ENCODE measurements at places on chromosomes 1 and 21.

- no peak for DNase-seq
Measured at GRCh38 chr1:234897390-234897749, 231.3 kb downstream of the TOMM20 start.

DNA sequence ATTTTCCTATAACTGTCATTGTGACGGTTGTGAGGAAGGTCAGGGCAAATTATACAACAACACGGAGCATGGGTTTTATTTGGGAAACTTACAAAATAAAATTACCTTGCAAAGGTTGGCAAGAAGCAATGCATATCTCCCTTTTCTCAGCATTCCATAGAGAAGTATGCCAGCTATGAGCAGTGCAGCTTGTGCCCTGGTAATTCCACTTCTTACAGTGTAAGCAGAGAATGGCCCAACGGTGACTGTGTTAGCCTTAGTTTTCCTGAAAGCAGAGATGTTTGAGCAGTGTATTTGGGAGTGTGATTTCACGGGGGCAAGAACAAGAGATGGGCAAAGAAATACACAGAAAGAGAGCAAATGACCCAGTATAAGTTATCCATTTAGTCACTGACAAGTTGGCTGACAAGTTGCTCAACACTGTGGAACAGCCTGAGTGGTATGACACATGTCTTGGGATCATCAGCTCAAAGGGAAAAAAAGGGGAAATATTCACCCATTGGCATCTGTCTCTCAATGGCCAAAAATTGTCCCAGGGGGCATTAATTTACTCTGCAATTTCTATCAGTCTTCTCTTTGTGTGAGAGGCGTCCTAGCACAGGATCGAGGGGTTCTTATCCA, 210.9 kb upstream of the NRIP1 start:
- no peak for DNase-seq

- no peak for DNase-seq
Measured at GRCh38 chr1:175116210-175116798, 48.7 kb downstream of the TNN start.

- no peak for DNase-seq
Measured at GRCh38 chr1:209319549-209319948, 264.0 kb upstream of the CAMK1G start.

DNA sequence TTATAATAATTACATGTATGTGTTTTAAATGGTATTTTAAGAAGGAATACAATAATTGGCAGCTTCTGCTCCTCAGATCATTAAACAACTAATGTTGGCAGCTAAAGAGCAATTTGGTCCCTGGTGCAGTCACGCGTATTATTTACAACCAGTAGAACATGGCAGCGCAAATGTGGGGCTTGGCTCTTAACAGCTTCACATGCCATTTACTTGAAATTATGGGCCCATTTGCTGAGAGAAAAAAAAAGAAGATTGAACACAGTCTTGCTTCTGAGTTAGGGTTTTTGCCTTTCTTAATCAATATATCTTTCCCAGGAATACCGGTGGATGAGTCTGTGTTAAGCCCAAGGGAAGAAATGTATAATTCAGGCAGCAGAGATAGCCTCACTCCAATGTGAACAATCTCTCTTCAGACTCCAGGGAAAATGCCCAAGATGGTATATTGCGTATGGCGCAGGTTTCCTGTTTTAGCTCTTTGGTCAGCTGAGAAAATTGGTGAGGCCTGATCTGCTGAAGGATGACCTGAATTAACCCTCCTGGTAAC, 174.5 kb downstream of the DISC1 start:
- no peak for DNase-seq

DNA sequence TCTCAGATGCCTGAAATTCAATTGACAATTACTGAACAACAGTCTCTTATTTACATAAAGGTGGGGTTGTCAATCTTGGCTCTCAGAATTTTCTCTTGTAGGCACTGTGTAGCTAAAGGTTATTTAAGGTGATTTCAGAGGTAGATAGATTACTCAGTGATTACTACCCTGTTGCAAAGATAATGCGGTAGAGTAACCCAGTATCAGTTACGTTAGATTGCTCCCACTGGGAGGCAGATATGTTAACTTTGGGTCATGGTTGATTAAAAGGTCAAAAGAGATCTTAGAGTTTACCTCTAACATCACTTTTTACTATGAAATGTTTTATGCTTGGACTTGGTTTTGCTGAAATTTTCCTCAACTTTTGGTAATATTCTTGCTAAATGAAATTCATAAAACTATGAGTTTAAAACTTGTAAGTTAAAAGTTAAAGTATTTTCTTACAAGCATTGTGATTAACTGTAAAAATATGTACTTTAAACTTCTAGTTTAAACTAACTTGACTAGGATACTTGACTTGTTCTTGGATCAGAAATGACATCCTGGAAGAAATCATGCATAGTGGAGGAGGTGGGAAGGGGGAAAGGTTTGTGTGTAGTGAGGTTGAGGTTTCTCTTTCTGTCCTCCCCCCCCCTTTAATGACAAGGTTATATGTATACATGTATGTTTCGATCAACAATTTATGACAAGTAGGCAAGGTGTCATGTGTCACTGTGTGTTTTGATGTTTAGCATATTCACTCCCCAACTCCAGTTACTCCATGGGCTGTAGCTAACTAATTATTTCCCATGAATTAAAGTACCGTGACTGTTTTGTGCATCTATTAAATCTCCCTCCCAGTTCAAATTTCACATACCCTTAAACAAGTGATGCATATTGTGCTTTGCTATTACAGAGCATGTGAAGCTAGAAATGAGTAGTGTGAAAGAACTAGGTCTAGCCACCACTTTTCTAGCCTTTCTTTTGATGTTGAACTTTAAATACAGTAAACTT, 2.9 kb downstream of the LAMC1 start:
- DNase-seq: no peak

DNA sequence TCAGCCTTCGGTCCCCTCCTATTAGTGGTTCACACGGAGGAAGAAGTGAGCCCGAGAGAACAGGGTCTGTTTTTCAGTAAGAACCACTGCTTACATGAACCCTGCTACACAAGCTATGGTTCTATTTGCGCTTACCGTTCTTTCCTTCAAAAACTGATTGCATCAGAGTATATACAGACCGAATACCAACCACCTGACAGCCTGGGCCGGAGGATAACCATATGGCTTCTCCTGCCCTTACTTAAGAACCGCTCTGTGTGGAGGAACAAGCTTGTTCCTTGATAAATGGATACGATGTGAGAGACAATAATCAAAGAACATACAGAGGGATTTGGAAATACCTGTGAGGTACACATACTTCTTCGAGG, 1.1 kb upstream of the KCNT2 start:
- DNase-seq: no peak

DNA sequence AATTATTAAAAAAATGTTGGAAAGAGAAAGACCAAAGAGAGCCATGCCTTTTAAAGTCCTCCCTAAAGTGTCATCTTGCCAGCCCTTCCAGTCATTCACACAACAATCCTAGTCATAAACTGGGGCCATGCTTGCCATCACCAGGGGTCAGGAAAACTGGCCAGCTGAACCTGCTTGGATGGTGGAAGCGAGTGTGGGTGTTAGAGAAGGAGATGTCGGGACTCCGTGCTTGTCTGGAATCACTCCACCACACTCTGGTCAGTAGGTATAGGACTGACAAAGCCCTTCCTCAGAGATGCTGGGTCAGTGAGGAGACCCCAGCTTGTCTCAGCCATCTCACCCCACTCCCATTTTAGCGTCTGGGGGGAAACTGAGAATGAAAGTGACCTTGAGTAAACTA, 3.3 kb upstream of the HAPLN2 start:
- DNase-seq: no peak

GRCh38 chr1:115499253-115499652, 142.5 kb upstream of the VANGL1 start:
- DNase-seq: no peak

GRCh38 chr1:81712425-81712824, 88.3 kb upstream of the ADGRL2 start:
- no peak for DNase-seq

DNA sequence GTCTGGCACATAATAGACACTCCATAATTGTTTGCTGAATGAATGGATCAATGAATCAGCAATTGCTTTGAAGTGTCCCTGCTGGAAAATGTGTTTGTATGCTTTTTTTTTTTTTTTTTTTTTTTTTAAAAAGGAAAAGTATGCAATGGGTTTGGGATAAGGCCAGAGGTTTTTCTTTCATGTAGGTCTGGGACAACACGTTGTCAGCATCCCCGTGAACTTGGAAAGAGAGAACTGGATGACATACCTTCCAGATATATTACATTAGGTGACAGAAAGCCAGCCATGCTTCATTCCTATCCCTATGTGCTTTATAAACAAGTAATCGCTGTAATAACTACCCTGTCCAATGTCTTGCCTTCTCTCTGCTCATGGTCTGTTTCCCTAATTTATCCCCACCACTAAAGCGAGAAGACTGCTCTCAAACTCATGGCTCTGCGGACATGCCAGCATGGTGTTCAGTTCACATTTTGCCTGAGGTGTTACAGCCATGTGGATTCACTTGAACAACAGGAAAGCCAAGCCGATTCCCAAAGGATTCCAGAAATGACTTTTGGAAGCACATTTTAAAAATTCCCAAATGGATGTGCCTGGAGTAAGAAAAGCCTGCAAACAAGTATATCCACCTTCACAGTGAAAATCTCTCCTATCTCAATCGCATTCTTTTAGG, 34.8 kb upstream of the GREM2 start:
- DNase-seq: no peak

DNA sequence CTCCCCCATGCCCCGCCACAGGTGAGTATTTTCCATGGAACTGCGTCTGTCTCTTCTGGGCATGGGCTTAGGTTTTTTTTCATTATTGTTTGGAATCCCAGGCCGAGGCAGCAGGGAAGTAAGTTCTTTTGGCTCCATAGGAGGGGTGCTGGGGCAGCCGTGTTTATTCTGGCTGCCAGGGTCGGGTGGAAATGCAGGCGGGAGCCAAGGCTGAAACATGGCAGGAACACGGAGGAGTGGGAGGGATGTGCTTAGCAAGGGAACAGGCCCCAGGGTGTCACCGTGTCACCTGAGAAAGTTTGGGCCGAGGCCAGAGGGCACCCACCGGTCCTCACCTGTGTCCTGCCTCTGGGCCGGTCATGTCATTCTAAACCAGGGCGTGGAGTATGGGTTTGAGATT, 4.5 kb upstream of the DHRS3 start:
- no peak for DNase-seq

DNA sequence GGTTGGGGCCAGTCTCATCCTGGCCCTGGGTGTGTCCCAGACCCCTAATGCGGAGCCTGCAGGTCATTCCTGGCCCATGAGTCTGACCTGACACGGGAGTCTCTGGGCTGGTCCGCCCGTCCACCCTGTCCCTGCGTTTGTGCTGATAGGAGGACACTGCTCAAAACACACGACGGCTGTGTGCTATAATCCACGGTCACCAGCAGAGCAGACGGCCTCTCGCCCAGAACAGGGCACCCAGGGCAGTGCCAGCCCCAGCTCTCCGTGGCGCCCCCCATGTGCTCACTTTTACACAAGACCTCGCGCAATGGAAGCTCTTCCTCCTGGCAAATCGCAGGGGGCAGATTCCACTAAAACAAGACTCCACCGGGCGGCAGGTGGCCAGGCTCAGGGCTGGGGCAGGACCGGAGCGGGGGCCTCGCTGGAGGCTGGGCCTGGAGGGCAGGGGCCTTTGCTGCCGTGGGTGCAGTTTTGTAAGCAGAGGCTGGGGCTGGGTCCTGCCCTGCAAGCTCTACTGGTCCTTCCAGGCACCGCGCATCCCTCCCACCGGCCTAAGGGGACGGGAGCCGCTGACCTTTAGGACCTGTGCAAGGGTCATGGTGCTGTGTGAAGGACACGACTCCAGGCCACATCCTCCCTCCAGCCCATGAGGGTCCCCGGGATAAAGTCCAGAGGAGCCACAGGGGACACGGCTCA, 10.6 kb upstream of the SLC19A1 start:
- DNase-seq: no peak

DNA sequence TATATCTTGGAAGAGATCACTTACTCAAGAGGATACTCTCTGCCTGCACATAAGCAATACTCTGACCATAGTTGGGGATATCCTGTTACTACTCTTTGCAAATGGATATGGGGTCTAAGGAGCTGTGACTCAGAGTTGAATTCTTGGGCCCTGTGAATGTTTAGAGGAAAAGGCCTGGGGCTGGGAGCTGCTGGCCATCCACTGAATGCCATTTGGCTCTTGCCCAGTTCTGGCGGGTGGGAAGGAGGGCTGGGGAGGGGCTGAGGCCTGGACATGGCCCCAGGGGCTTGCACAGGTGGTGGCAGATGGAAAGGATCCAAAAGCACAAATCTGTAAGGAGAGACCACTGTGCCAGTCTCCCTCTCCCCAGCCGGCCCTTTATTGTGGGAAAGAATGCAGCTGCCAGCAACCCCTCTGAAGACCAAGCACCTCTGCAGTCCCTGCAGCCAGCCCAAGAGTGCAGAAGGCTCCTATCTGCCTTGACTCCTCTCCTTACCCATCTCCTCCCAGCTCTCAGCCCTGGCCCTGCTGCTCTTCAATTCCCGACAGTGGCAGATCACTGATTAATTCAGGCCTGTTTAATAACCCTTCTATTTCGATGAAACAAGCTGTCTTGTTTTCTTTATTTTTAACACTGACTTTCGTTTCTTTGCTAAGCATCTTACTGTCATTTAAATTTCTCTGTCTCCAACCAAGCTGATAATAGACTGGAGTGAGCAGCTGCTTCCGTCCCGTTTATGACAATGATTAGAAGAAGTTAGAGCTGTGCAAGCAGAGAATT, 12.1 kb downstream of the PLXNA2 start:
- DNase-seq: no peak

- no peak for DNase-seq
Measured at GRCh38 chr1:42674682-42675081, 7.5 kb upstream of the YBX1 start.

DNA sequence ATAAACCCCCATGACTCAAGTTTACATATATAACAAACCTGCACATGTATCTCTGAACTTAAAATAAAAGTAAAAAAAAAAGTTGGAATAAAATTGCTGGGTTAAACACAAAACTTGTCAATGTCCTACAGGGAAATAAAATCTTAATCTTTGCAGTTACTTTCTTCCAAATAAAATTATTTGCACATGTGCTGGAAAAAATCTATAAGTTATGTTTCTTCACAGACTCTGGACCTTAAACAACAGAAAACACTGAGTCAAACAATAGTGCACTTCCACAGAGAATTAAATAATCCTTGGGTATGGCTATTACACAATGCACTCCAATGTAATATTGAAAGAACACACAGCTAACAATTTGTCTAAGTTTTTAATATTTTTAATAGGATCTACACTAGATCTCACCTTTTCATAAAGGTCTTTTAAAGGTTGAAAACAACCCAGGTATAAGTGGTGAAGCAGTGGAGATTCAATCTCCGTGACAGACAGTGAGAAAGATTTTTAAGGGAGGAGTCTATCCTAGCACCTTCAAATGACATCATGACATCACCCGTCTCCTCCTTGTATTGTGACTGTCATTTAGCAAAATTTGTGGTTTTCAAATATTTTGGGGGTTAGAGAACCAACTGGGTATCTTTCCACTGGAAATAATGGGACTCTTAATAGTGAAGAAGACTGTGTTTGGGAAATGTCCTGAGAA, 25.2 kb upstream of the FGGY start:
- DNase-seq: no peak

All from stimulated activated CD4-positive, alpha-beta T cell treated with anti-CD3 and anti-CD28 coated beads, Interleukin-15, amount 100 ng/mL, for 1 hour (primary cell).